ENCODE measurements at places on chromosomes 13 and 19.
A peak's percentile ranks its signal among the peaks of the same experiment; 100 is the strongest.

GRCh38 chr13:109000207-109000606 lies 370.8 kb downstream of the MYO16 start:
- peak; percentile 58 for DNase-seq

DNA sequence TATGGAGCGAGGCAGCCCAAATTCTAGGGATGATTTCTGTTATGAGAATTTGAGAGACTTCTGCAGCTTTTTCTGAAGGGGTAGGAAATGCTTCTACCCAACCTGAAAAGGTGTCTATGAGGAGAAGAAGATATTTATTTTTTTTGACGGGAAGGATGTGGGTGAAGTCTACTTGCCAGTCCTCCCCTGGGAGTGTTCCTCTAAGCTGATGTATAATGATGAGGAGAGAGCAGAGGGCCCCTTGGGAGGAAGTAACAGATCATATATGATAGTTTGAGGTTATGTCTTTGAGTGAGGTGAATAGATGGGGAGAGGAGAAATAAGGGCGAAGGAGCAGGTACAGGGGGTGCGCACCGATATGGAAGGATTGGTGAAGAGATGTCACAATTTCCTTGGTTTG lies 910.6 kb upstream of the SLITRK5 start:
- no peak for DNase-seq

DNA sequence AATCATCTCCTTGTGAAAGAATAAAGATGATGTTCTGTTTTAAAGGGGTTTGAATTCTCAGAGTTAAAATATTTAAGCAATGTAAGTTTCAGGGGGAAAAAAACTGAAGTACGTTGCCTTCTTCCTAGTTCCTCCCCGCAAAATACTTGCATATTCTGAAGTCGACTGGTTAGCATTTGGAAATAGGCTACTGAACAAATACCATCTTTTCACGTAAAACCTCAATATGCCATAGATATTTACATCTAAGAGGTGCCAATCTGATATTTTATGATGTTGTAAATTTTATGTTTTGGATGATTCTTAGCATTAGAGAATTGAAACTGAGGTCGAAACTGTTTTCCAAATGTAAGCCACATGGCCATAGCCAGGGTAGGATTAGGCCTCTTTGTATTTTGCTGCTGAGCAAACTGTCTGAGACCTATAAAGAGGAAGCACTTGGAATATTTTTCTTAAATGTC lies 138.3 kb downstream of the FLT1 start:
- DNase-seq = no peak

DNA sequence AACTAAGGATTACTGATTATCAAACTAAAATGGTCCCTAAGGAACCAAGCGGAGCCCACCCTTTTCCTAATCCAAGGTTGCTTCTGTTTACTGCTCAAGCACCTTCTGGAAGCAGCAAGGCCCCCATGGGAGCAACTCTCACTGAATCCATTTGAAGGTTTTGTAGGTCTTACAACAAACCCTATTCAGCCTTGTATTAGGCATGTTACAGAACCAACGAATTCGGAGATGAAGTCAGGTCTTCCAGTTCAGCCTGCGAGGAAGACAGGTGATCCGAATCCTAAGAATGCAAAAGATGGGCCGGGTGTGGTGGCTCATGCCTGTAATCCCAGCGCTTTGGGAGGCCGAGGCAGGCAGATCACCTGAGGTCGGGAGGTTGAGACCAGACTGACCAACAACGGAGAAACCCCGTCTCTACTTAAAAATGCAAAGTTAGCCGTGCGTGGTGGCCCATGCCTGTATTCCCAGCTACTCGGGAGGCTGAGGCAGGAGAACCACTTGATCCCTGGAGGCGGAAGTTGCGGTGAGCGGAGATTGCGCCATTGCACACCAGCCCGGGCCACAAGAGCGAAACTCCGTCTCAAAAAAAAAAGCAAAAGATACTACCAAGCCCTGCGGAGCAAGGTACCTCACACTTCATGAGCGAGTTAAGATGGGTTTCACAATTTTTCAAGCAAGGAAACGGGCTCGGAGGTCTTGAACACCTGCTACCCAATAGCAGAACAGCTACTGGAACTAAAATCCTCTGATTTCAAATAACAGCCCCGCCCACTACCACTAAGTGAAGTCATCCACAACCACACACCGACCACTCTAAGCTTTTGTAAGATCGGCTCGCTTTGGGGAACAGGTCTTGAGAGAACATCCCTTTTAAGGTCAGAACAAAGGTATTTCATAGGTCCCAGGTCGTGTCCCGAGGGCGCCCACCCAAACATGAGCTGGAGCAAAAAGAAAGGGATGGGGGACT lies 609 bp downstream of the ZAR1L start:
- no peak for DNase-seq

DNA sequence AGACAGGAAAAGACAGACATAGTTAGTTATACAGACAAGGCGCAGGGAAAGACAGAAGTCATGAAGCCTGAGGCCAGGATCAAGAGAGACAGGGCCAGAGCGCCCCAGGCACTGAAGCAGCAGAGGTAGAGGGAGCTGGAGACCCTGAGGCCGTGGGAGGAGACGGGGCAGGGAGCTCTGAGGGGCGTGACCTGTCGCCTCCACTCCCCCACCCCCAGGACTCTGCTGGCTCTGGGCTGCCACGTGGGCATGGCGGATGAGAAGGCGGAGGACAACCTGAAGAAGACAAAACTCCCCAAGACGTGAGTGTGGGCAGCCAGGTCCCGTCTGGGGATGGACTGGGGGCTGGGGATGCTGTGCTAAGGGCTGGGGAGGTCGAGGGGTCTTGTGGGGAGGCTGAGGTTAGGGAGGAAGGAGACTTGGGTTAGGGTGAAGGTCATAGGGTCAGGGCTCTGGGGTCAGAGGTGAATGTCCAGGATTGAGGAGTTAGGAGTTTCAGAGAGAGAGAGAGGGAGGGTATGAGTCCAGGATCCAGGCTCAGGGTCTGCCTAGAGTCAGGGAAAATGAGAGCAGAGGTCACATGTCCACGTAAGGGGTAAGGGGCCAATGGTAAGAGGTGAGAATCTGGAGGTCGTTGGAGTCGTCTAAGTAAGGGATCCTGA lies 31.1 kb downstream of the RYR1 start:
- no peak for DNase-seq
